Posterior cingulate gyrus (tissue), 11 donors: ENCODE measurements at places on chromosomes 3 and 15.

DNA sequence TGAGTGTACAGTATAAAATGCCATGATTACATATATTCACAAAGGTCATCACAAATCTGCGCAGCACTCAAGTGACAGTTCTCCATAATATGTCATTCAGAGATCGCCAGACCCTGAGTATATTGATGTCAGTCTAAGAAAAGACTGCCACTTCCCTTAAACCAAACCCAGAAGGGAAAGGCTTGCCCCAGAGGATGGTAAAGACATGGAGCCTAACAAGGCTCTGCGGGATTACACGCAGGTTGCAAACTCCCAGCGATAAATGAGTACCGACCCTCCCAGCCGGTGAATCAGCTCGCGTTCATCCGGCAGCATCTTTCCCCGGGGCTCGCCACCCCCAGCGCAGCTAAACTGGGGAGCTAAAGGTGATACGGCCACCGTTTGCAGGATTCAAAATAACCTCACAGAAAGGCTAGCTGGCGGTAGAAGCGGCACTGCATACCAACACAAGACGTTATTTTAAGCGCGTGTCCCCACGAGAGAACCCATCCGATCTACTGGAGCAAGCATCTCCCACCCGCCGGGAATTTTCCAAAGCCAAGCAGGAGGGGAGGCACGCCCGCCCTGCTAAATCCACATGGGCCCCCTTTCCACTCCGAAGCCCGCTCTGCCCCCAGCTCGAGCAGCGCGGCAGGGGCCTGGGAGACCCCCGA is 643 bp downstream of the MYO5A start:
- DNase-seq: peak; percentile 88

- no peak for DNase-seq
Observed at GRCh38 chr3:23710555-23710954, 95.2 kb upstream of the UBE2E1 start.

- no peak for DNase-seq
Observed at GRCh38 chr15:26260517-26261133, 397.5 kb upstream of the ATP10A start.

DNA sequence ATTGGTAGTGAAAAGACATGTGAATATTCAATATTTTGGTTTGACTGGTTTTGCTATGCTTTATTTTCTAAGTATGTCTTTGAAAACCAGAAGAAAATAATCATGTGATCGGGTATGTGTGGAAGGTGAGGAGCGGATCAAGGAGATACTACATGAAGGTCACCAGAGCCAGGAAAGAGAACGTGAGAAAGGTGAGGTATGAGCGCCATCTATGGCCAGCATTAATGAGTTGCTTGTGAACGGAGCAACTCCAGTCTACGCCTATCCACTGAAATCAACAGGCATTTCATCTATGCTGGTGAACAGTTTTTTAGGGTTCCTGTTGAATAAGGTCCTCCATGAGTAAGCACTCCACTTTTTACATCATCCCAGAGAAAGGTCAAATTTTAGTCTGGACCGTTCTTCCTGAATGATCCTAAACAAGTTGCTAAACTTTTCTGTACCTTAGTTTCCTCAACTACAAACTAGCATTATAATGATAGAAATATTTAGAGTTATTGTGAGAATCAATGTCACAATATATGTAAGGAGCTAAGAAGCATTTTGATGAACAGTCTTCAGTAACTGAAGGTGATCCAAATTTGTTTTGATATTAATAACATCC is 1435.2 kb upstream of the CADM2 start:
- no peak for DNase-seq

DNA sequence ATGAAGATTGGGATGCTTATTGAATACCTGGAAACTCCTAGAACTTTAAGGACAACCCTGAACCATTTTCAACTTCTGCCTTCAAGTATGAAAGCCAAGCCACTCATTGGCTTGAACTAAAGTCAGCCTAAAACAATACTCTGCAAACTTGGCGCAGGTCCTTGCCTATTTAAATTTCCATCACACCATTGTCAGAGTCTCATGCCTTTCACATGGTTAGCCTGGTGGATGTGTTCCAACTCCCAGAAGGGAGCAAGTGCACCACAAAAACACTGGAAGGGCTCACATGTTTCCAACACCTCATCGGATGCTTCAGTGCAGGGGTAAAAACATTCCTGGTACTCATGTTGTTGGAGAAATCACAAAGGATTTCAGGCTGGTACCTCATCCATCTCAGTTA is 511.6 kb upstream of the MDFIC2 start:
- DNase-seq: no peak

GRCh38 chr3:100155128-100155527 is 40.8 kb upstream of the FILIP1L start:
- no peak for DNase-seq

DNA sequence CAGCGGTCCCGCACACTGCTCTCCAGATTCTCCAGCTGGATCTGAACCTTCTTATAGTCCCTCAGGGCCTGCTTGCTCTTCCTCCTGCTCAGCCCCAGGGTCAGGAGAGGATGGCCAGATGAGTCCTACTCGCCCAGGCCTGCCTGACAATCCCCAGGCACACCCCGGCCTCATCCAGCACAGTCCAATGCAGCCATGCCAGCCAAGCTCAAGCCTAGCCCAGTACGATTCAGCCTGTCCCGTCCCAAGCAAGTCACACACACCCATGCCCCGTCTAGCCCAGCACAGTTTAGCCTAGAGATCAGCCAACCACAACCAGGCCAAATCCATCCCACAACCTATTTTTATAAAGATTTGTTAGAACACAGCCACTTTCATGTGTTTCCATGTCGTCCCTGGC is 16.8 kb downstream of the PLXNB1 start:
- DNase-seq: peak; percentile 42
